ENCODE measurements at places on chromosomes 4 and X. TPM values are rescaled to one million over a fixed set of nuclear protein-coding genes. Genes with fewer than 3 reads are reported as not detected.

GRCh38 chr4:54062392-54062791 lies 2.0 kb downstream of the CHIC2 start:
- DNase-seq, result no peak

DNA sequence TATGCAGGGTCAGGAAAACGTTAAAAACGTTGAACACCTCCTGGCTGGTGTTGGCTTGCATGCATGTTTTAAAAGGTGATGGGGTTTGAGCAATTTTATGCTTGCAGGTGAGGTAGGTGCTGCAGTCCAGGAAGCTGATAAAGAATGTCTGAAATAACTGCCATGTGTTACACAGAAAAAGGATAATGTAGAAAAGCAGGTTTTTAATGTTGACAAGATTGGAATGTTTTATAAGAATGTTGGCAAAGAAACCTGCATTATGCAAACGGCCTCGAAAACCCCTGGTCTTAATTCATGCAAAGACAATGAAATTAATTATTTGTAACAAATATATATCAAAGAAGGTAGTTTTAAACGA lies 723.7 kb upstream of the AGA start:
- DNase-seq, result no peak

- DNase-seq, result no peak
Observed at GRCh38 chrX:12970691-12971202, 4.2 kb upstream of the TMSB4X start.

GRCh38 chrX:115504167-115504566 lies 56.8 kb upstream of the PLS3 start:
- no peak for DNase-seq

DNA sequence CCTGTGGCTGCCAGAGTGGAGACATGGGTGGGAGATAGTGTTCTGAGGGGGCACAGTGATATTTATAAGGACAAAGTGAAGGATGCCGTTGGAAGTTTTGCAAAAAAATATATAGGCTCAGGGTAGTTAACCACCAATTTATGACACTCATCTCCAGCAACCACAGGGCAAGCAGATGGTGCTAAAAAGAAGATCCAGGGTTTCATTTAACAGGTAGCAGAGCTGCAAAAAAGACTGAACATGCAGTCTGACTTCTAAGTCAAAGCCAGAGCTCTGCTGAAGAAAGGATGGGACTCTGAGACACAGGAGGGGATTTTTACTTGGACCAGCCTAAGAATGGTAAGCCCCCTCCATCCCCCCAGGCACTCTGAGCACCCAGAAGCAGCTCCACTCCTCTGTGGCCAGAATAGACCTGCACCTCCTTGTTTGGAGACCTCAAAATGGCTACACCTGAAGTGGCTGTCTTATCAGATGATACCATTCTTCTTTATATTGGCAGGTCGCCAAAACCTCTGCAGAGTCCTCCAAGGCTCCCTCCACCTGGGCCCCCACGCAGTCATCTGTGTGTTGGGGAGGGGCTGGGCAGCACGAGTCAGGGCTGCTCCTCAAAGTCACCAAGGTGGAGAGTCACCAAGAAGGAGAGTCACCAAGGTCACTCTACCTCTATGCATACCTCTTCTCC lies 161.4 kb upstream of the FAM9B start:
- no peak for DNase-seq

DNA sequence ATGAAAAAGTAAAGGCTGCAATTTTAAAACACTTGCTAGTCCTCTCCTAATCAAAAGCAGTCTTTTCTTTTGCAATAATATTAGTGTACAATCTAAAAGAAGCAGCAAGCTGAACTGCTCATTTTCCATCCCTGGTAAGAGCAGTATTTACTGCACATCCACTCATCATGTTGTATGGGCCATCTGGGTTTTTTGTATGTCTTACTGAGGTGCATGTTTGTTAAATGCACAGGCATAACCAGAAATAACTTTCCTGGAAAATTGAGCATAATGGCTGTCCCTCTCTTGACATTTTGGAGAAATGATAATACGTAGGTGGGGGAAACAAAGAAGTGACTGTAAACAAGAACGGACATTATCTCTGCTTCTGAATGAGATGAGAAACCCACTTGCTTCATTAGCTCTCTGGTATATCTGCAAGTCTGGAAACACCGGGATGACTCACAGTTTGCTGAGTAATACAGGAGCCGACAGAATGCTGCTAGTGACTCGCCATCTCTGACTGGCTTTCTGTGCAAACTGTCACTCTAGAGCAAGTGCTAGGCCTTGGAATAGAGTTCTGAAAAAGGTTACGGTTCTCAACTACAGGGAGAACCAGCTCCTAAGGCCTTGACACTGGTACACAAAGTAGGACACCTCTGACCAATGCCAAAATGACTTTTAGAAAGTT lies 85.7 kb upstream of the MTM1 start:
- peak; percentile 4 for DNase-seq

- no peak for DNase-seq
Observed at GRCh38 chr4:124955476-124955875, 242.9 kb upstream of the ANKRD50 start.

DNA sequence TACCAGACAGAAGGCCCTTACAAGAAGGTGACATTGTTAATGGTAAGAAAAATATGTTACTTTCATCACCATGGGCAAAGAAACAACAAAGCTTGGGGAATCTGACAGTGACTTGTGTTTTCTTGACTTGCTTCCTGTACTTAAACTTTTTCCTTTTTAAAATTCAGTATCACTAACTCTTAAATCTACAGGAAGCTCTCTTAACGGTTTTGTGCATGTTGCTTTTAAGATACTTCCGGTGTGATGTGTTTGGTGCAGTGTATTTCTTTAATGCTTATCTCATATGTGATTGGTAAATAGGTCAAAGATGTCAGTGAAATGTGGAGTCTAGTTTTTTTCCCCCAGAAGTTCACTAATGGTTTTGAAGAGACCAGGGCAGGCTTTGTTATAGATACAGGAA lies 45.2 kb downstream of the ADH5 start:
- no peak for DNase-seq

- no peak for DNase-seq
Observed at GRCh38 chr4:107736037-107736436, 16.0 kb upstream of the PAPSS1 start.

TKTL2 gene
- not detected for polyA plus RNA-seq

Measured in BJ (cell line).